ENCODE measurements at places on chromosomes 1 and 21.

- no peak for DNase-seq
Observed at GRCh38 chr21:45747802-45748445, 104.4 kb downstream of the PCBP3 start.

GRCh38 chr1:47751996-47752451 lies 245.2 kb downstream of the TRABD2B start:
- no peak for DNase-seq

DNA sequence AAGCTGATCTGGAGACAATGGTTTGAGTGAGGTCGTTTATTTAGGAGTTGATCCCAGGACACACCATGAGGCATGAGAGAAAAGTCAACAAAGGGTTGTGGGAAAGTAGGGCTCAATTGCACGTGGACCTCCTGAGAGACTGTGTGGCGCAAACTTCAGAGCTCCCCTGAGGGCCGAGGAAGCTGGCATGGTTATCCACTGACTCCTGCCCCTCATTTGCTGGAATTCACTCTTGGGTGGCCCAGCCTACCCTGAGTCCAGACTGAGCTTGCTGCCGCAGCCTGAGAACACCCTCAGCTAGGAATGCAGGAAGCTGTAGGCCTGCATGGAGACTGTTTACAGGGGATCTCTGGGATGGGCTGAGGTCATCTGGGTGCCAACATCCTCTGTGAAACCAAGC lies 301.0 kb downstream of the RWDD3 start:
- no peak for DNase-seq

DNA sequence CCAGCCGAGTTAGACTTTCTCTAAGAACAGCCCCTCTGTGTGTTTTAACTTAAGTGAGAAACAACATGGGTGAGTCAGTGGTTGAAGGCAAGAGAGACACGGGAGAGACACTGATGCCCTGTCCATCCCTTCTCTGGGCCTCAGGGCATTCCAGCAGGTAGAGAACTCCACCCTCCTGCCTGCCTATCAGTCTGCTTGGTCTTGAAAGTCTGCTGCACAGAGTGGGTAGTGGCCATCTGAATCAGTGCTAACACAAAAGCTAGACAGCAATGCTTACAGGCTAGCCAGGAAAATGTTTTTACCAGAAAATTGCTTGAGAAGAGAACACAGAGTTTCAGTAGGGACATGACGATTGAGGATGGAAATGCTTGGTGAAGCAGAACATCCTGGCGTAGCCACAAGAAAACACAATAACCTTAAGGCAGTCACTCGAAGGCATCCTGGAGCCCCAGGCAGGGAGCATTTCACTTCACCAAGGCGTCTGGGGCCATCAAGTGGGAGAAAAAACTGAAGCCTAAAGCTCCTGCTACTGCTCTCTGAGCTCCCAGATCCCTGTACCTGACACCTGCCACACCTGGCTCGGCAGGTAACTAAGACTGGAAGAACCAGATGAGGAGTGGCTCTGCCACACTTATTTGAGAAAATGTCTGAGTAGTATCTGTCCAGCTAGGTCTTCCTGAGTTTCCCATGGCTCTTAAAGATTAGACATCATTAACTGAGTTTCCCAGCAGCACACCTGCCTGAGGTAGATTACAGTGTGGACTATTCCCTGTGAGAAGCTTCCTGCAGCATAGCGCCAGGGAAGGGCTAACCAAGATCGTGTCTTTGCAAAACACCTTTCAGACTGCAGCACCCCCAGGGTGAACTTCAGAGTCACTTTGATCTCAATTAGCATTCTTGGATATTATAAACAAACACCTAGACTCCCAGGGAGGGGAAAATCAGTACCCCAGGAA lies 18.1 kb upstream of the LBR start:
- no peak for DNase-seq

- no peak for DNase-seq
Observed at GRCh38 chr1:86551305-86551704, 4.4 kb downstream of the CLCA4 start.

DNA sequence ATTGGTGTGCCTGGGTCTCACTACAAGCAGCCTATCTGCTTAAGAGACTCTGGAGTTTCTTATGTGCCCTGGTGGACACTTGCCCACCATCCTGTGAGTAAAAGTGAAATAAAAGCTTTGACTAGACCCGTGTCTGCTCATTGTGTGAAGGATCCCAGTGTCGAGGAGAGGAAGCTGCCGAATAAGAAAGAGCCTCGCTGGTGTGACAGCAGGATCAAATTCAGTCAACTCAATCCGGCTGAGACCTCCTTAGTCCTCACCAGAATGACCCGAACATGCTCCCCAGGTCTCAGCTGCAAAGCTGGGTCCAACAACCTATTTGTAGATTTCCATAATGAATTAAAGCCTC lies 14.8 kb downstream of the CD2 start:
- no peak for DNase-seq

DNA sequence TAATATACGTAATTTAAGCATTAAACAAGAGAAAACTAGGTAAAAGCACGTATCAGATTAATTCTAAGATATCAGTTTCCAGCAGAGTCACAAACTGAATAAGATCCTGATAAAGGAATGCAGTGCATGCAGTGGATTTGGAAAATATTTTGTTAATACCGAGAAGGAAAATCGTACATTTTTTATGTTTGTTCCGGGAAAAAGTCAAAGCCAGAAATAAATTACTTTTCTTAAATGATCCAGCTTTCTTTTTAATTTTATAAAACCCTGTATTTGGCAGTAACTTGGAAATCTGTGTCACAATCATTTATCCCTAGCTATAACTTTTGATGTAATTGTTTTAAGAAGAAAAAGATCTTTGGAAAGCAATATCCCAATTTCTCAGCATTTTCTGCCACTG lies 955 bp downstream of the PALMD start:
- DNase-seq, result no peak

DNA sequence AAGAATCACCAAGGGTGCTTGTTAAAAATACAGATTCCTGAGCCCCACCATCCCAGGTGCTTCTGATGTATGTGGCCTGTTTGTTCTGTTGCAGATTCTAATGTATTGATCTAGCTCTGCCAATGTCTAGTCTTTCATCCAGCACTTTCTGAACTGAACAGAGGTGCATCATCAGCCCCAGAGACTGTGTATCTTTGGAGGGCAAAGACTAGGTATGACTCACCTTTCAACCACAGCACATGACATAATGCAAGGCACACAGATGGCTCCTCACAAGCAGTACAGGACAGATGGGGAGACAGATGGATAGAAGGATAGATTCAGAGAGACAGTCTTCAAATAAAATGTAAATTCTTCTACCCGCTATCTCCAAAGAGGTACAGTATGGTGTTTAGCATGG lies 32.3 kb downstream of the CD58 start:
- no peak for DNase-seq

DNA sequence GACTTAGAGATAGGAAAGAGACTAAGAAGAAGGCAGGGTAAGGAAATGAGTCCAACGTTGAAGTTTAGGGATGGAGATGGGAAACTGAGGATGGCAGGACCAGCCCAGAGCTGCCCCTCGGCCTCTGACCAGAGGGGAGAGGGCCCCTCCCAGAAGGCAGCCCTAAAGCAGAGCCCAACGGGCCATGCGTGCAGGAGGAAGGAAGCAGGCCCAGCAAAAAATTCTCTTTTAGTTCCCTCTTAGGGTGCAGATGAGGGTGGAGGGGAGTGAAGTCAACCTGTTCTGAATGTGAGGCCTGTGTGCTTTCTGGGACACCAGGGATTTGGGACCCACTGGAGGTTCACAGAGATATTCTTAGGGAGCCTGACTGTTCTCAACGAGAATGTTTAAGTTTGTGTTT lies 225.4 kb downstream of the RHOU start:
- no peak for DNase-seq

GRCh38 chr1:12472798-12473551 lies 145.0 kb downstream of the DHRS3 start:
- peak; percentile 44 for DNase-seq

Data from activated CD8-positive, alpha-beta memory T cell treated with anti-CD3 and anti-CD28 coated beads for 1 hour (primary cell).